Caki2 (cell line): ENCODE measurements at places on chromosomes 13 and 19. TPM values are rescaled to one million over a fixed set of nuclear protein-coding genes. Genes with fewer than 3 reads are reported as not detected.

- no peak for DNase-seq
Observed at GRCh38 chr13:65347420-65348030, 1882.6 kb downstream of the PCDH9 start.

DNA sequence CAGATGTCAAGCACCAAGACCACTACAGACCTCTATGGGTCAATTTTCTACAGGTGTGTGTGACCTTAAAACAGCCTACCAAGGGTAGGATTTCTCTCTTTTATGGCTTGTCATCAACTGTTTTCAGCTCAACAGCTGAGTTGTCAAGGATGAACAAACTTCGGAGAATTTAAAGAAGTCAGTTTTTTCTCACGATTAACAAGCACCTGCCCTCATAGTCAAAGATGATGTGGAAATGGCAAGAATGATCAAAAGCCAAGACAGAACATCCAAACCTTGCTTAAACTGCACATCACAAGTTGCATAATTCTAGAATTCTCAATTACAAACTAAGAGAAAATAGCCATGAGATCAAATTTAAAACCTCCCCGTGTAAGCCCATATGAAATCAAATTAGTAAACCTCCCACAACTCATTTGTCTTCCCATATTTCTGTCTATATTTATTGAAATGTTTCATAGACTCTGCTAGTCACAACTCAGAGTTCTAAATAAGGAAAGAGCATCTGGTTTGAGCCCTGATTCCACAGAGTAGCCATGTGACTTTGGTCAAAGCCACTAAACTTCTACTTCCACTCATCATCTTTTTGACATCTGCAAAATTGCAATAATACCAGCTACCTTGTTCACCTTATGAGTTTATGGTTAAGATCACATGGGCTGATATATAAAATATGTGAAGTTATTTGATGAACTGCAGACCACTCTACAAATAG is 521.5 kb upstream of the HTR2A start:
- no peak for DNase-seq

- no peak for DNase-seq
Observed at GRCh38 chr19:8835446-8835845, 3.3 kb downstream of the MBD3L1 start.

GRCh38 chr19:7564866-7565265 is 29.3 kb downstream of the PNPLA6 start:
- no peak for DNase-seq

GRCh38 chr19:35816262-35816661 is 3.6 kb upstream of the PRODH2 start:
- DNase-seq = no peak

GRCh38 chr13:25281193-25281934 is 5.9 kb downstream of the MTMR6 start:
- DNase-seq = peak; percentile 53

The IGFL3 gene
- not detected in 2 replicates for total RNA-seq

DNA sequence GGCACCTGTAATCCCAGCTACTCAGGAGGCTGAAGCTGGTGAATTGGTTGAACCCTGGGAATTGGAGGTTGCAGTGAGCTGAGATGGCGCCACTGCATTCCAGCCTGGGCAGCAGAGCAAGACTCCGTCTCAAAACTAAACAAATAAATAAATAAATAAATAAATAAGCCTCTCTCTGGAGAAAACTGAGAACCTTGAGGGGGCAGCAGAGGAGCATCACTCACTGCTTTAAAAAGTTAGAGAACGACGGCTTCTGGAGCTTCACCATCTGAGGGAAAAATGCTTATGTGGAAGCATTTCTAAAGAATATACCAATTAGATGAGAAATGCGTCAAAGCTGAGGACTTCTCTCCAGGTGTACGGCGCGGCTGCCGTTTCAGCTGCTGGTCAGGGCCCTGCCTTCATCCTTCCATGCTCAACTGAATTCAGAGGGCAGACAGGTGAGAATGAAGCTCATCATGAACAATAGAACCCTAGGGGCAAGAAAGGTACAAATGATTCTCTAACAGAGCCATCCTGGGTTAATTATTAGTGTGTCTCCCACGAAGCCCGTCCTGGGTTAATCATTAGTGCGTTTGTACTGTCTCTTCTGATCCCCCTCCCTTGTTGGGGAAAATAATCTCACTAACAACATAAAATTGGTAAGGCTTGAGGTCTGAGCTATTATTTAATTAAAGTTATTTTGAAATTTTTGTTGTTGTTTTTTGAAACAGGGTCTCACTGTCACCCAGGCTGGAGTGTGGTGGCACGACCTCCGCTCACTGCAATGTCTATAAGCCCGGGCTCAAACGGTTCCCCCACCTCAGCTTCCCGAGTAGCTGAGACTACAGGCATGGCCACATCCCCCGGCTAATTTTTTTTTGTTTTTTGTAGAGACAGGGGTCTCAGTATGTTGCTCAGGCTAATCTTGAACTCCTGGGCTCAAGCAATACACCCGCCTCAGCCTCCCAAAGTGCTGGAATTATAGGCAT is 80.1 kb downstream of the IPO5 start:
- peak; percentile 62 for DNase-seq

- no peak for DNase-seq
Observed at GRCh38 chr19:48171710-48172109, 1.2 kb downstream of the ZSWIM9 start.

DNA sequence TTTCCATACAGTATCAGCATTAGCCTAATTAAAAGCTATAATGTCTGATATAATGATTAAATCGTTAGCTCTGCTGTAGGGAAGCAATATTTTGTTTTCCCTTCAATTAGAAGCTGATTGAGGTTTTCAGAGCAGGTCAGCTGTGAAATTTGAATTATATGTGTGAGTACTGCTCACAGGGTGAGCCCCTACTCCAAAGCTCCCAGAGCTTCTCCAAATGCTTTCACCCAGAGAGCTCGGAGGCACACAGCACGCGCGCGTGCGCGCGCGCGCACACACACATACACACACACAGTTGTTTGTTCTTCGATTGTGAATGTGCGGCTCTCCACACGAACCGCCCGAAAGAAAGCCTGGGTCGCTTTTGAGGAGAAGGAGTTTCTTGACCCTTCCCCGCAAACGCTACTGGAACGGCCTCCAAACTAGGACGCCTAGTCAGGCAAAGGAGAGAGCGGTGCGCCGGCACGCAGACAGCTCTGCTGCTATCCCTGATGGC is 4.8 kb upstream of the SOX1 start:
- no peak for DNase-seq

DNA sequence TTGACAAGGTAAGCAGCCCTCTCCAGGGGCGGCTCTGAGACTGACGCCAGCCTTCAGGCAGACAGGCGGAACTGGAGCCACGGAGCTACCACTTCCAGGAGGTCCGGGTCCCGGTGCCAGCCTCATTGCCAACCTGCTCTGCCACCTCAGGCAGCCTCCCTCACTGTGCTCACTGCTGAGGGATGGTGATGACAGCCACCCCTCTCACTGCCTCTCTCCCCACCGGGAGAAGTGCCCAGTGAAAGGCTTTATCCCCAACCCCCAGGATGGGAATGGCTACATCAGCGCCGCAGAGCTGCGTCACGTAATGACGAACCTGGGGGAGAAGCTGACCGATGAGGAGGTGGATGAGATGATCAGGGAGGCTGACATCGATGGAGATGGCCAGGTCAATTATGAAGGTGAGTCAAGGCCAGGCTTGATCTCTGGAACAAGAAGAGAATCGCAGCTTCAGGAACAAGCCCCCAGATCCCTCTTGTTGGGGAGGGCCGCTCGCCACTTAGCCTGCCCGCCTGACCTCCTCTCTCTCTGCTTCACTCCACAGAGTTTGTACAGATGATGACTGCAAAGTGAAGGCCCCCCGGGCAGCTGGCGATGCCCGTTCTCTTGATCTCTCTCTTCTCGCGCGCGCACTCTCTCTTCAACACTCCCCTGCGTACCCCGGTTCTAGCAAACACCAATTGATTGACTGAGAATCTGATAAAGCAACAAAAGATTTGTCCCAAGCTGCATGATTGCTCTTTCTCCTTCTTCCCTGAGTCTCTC is 7.6 kb downstream of the CALM3 start:
- DNase-seq = no peak

- DNase-seq = peak; percentile 12
Observed at GRCh38 chr19:1624458-1624857, 19.2 kb upstream of the UQCR11 start.

The DBP gene
- total RNA-seq = 6.2 and 15.1 TPM in 2 replicates

DNA sequence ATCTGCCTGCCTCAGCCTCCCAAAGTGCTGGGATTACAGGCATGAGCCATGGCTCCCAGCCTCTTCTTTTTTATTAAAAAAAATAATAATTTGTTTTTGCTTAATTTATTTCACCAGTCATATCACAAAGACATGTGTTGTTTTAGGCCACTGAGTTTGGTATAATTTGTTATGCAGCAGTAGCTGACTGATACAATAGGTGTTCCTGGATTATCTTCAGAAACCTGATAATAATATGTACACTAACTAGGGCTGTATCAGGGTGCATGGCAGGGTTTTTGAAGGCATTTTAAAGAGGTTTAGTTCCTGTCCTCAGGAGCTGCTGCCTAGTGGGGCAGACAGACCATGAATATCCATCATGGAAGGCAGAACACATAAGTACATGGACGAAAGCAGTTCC is 9.5 kb upstream of the CSNK1G2 start:
- DNase-seq = no peak

- DNase-seq = no peak
Observed at GRCh38 chr19:2150794-2151338, 500 bp downstream of the AP3D1 start.

DNA sequence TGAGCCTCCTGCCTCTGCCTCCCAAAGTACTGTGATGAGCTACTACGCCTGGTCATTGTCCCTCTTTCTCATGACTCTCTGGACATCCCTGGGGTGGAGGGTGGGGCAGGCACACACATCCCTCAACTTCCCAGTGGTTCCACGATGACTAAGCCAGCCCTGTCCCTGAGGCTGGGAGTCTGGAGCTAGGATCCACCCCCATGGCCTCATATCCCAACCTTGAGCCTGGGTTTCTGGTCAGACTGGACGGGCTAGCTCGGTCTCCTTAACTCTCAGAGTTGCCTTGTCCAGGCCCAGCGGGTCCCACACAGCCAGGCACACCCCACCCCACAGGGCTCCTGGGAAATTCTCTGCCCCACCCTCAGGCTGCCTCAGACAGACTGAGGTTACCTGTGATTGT is 19.6 kb downstream of the IER2 start:
- DNase-seq = peak; percentile 86
